DMS53 (cell line): ENCODE measurements at places on chromosomes 16 and 17.

- DNase-seq = no peak
Observed at GRCh38 chr17:66667491-66668030, 167.4 kb upstream of the CACNG5 start.

- DNase-seq = peak; percentile 56
Observed at GRCh38 chr16:84484579-84485254, 19.7 kb downstream of the MEAK7 start.

DNA sequence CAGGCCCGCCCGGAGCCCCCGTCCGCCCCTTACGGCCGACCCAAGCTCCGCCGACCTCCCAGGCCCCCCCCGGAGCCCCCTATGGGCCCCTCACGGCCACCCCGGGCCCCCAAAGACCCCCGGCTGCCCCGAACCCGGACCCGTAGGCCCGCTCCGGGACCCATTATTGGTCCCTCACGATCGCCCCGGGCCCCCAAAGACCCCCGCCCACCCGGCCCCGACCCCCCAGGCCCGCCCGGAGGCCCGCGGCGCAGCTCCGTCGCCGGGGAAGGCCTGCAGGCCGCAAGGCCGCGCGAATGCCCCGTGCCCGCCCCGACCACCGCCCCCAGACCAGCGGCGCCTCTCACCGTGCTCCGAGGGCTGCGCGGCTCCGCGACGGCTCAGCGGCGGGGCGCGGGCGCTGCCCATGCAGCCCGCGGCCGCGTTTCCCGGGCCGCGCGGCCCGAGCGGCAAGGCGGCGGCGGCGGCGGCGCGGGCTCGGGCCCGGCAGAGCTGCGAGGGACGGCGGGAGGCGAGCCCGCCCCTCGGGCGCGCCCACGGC is 393 bp downstream of the ANKRD11 start:
- no peak for DNase-seq

DNA sequence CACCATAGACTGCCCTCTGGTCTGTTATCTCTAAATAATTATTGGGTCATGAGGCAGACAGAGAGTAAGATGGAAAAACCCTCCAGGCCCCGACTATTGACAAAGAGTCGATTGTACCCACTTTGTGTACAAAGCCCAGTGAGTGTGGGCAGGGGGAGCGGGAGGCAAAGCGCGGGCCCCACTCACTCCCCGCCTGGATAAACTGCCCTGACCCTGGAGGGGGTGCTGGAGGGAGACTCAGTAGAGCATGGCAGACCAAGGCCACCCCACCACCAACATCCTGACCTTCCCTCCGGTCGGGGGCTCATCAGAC is 11.2 kb upstream of the CPSF4L start:
- DNase-seq = no peak

DNA sequence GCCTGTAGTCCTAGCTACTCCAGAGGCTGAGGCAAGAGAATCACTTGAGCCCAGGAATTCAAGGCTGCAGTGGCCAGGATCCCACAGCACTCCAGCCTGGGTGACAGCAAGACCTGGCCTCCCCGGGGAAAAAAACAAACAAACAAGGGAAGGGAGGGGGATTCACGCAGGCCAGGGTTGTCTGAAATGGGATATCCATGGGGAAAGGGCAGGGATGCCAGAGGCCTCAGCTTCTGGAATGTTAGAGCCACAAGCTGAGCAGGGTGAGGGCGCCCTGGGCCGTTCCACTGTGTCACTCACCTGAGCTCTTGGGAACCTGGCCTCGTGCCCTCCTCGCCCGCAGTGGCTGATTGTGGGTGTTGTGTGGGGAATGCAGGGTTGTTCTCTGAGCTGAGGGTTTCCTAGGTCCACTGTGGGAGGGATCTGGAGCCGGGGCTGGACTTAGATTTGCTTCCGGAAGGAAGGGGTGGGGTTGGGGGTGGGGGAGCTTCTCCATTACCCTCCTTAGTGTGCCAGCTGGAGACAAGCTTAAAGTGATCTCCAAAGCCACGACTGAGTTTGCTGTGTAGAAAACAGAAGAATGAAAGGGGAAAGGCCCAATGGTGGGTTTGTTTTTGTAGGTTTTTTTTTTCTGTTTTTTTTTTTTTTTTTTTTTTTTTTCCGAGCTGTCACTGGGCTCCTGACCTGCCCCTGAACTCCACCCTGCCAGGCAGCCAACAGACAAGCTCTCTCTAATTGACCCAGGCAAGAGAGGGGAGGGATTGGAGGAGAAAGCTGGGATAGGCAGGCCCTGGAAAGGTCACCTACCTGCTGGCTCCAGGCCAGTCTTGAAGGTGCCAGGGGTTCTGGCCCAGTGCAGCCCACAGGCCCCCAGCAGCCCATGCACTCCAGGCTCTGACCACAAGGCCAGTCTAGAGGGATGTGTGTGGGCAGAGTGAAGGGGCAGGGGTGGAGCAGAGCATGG is at the start of gene SULT1A1:
TSS of gene SULT1A1 (minus strand) at position 414 of the 964 bp plus-strand sequence. CDS start 1,189 bp downstream, outside the sequence.
- DNase-seq = no peak

- DNase-seq = no peak
Observed at GRCh38 chr17:12739500-12739899, 49.8 kb upstream of the ARHGAP44 start.

DNA sequence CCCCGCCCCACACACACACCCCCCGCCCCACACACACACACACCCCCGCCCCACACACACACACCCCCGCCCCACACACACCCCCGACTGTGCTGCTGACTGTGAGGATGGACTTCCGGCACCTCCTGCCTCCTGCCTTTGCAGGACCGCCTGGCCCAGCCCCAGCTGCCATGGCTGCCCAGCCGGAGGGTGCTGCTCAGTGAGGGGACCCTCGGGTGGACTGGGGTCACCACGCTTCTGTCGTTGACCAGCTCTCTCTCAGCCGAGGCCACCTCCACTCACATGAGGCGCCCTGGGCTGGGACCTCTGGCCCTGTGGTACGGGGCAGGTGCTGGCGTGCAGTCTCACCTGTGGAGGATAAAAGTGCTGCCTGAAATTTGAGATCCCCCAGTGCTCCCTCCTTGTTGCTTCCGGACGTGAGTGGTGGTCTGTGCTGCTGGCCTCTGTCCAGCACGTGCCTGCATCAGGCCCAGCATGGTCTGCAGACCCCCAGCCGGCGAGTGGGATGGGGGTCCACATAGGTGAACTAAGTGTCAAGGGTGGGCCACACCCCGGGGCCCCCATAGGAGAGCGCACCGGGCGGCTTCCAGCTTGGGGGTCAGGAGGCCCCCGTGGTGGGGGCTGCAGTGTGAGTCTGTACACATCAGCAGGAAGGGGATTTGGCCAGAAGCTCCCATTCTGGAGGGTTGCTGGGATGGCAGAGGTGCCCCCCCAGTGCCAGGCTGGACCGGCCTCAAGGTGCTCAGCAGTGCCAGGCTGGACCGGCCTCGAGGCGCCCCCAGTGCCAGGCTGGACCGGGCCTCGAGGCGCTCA is 11.2 kb downstream of the METRNL start:
- DNase-seq = no peak

GRCh38 chr17:8952191-8952590 is 13.3 kb downstream of the PIK3R5 start:
- no peak for DNase-seq

DNA sequence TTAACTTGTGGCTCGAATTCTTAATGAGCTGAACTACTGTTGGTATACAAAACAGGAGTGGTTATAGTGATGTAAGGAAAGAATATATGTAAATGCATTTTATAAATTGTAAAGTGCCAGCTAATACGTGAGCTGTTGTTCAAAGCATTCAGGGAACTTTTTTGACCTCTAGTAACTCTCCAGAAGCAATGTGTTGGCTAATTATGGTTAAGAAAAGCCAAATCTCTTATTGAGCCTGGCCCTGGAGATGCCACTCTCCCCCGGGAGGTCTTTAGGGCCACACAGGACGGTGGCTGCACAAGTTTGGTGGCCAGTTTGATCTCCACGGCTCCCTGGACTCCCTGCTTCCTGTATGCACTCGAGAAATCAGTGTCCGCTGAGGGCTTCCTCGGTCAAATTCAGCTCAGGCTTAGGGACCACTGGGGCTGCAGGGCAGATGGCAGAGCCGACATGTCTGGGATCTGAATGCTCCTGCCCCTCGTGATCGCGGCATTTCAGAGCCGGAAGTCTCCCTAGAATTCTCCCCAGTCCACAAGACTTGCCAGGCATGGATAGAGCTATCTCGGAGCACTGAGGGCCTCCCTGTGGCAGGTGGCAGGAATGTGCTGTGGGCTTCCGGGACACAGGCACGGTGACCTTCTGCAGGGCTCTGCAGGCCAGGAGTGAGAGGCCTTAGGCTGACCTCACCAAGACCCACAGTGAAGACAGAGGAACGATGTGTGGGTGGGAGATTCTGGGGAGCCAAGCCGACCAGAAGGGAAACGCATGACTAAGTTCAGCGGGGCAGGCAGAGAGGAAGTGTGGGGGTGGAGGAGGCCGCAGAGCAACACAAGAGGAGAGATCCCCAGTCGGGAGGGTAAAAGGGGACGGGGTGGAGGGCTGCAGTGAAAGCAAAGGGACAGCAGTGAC is 18.6 kb upstream of the PITPNM3 start:
- no peak for DNase-seq

DNA sequence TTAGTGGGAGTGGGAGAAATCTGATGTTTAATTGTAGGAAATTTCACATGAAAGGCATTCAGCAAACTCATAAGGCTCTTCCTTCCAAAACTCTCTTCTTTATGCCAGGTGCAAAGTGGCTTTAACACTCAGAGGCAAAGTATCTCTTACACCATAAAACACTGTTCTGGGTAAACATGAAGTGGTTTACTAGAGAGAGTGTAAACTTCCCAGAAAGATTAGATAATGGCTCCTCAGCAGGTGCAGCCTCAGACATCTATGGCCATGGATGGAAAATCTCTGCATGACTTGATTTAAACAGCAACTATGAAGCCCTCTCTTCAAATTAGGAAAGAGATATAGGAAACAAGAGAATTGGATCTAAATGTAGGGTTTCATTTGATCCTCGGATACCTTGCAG is 583.1 kb upstream of the SALL1 start:
- DNase-seq = peak; percentile 8

GRCh38 chr16:83853834-83854233 is 45.1 kb upstream of the MLYCD start:
- no peak for DNase-seq

GRCh38 chr17:79066963-79067362 is 7.7 kb upstream of the ENGASE start:
- no peak for DNase-seq

DNA sequence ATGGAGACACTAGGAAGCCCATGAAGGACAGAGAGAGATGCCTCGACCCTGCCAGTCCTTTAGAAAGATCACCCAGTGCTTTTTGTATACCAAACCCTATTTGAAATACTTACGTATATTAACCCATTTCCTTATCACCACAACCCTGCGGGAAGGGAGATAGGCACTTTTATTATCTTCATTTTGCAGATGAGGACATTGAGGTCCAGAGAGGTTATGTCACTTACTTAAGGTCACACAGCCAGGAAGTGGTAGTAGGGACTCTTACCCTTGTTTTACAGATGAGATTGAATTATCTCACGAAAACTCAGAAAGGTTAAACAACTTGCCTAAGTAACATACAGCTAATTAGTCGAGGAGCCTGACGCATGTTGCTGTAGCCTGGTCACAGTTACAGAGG is 38.2 kb downstream of the IL4R start:
- no peak for DNase-seq

GRCh38 chr16:83068686-83069085 is 441.9 kb downstream of the CDH13 start:
- peak; percentile 28 for DNase-seq

DNA sequence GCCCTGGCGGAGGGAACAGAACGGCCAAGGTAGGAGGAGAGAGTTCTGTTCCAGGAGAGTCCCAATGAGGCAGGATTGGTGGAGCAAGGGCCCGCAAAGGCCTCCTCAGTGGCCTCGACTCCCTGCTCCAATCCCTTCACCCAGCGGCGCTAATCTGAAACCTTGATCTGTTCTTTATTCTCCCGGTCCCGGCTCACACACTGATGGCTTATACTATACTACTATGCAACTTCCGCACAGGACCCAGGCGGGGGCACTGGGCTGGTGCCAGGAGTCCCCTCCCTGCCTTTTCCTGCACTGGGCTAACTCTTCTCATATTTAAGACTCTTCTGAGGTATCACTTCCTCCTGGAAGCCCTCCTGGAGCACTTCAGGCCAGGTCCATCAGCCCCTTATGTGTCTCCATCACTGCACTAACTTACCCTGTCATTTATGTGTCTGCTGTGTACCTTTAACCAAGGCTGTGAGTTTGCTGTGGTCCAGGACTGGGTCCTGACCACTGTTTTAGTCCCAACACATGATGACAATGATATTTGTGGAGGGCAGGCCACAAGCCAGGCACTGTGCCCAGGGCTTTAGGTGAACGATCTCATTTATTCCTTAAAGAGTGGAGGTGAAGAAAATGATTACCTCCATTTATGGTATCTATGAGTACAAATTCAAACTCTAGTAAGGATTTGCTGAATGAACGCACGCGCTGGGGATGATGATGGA is 6.8 kb downstream of the CCDC102A start:
- no peak for DNase-seq

DNA sequence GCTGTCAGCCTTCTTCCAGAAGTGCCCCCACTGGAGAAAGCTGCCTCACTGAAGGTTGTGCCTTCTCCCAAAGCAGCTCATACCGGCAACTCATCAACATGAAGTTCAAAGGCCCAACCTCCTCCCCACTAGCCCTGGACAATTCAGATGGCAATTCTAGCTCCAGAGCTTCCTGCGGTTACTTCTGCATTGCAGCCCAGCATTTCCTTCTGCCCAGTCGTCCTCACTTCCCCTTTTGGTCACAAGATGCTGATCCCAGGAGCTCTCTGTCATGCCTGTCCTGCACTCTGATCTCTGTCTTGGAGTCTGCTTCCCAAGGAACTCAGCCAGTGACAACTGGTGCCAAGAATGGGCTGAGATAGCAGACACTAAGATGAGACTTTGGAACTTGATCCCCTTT is 178.2 kb upstream of the SOX9 start:
- no peak for DNase-seq

GRCh38 chr16:66605177-66605978 is 874 bp downstream of the CMTM3 start:
- DNase-seq = no peak

GRCh38 chr17:81932333-81932983 is 4.6 kb downstream of the PYCR1 start:
- peak; percentile 49 for DNase-seq

DNA sequence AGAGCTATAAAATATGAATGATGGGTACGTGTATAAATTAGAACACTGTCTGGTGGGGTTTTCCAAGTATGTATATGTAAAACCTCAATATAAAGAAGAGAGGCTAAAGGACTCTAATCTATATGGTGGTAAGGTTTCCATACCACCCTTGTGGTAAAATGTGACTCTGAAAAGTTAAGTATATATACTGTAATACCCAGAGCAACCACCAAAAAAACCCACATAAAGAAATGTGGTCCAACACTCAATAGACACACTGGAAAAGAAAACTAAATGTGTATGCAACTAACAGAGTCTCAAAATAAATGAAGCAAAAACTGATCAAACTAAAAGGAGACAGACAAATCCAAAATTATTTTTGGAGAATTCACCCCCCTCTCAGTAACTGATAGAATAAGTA is 72.2 kb downstream of the XPO6 start:
- DNase-seq = no peak

GRCh38 chr16:28981517-28981916 is 3.3 kb upstream of the LAT start:
- DNase-seq = peak; percentile 11

GRCh38 chr17:20926532-20926931 is 116.3 kb downstream of the USP22 start:
- no peak for DNase-seq
